CD14-positive monocyte (primary cell): ENCODE measurements at places on chromosomes 12 and 14. TPM values are rescaled to one million over a fixed set of nuclear protein-coding genes. Genes with fewer than 3 reads are reported as not detected.

GRCh38 chr14:67426161-67426560, 14.2 kb upstream of the PLEK2 start:
- H3K27me3 ChIP-seq: peaks cover 6% of the 10 kb centered on the region
- no peaks in the 10 kb centered on the region for H3K36me3 ChIP-seq
- DNase-seq: no peak

- no peaks in the 10 kb centered on the region for H3K36me3 ChIP-seq
- no peaks in the 10 kb centered on the region for H3K27me3 ChIP-seq
- no peak overlapping the region for H3K4me3 ChIP-seq
- H3K27ac ChIP-seq: no peak overlapping the region
Measured at GRCh38 chr14:36284971-36285595, 35.4 kb downstream of the MBIP start.

DNA sequence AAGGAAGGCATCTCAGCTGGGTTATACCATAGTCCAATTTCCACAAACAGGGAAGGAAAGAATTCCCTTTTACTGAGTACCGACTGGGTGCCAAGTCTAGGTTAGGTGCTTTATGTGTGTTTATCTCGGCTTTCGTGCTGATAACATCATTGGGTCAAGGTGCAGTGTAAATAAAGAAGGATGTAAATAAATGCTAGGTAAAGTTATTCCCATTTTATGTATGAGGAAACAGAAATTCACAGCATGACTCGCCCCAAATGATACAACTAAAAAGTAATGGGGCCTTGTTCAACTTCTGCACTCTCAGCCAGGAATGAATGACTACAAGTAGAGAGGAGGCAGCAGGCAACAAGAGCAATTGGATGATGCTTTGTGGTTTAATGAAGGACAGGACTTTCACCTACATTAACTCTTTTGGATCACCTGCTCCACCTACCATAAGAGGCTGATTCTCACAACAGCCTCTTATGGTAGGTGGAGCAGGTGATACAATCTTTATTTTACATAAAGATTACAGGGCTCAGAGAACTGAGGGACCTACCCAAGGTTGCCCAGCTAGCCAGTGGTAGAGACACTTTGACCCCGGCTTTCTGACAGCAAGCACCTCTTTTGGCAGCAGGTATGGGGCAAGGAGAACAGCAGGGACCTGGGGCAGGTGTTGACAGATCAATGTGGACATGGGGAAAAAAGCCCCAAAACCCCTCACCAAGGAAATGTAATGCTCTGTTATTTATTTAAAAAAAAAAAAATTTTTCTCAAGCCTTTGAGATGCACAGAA, 213.4 kb upstream of the NUDT4 start:
- no peak overlapping the region for H3K4me3 ChIP-seq
- no peaks in the 10 kb centered on the region for H3K27me3 ChIP-seq
- no peak for DNase-seq
- no peak overlapping the region for H3K27ac ChIP-seq
- H3K4me1 ChIP-seq: peaks cover 12% of the 10 kb centered on the region
- no peaks in the 10 kb centered on the region for H3K36me3 ChIP-seq

DNA sequence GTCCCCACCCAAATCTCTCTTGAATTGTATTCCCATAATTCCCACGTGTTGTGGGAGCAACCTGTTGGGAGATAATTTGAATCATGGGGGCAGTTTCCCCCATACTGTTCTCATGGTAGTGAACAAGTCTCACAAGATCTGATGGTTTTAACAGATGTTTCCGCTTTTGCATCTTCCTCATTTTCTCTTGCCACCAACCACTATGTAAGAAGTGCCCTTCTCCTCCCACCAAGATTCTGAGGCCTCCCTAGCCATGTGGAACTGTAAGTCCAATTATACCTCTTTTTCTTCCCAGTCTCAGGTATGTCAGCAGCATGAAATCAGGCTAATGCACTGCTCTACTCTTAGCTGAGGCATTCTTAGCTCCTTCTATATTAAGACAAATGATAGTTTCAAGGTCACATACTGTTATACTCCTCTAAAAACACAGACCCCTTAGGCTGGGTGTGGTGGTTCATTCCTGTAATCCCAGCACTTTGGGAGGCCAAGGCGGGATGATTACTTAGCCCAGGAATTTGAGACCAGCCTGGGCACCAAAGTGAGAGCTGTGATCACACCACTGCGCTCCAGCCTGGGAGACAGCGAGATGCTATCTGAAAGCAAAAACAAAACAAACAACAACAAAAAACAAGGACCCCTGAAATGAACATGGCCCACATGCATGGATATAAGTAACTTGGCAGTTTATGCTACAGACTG, 3.6 kb downstream of the SCAF11 start:
- H3K27ac ChIP-seq: peak overlapping the region; percentile 99
- no peaks in the 10 kb centered on the region for H3K27me3 ChIP-seq
- DNase-seq: peak; percentile 67
- H3K36me3 ChIP-seq: no peaks in the 10 kb centered on the region
- H3K4me1 ChIP-seq: peaks cover 67% of the 10 kb centered on the region

DNA sequence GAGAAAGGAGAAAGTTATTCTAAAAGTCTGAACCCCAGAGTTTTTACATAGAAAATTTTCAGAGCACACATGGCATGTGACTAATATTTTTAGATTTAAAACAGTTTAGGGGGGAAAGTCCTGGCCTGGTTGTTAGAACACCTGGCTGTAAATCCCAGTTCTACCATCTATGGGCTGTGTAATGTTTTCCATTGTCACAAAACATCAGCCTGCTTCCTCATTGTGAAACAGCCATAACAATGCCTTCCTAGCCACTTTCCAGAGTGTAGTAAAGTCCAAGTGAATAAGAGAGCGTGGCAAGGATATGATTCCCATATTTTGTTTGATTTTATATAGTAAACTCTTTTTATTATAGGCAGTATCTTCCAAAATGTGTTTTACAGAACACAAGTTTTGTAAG, 310.0 kb upstream of the DCN start:
- no peak overlapping the region for H3K27ac ChIP-seq
- H3K4me3 ChIP-seq: no peak overlapping the region
- H3K4me1 ChIP-seq: no peaks in the 10 kb centered on the region

- H3K27me3 ChIP-seq: no peaks in the 10 kb centered on the region
- H3K4me1 ChIP-seq: no peaks in the 10 kb centered on the region
- no peak for DNase-seq
- H3K36me3 ChIP-seq: no peaks in the 10 kb centered on the region
Measured at GRCh38 chr14:22088614-22089342, 415.2 kb upstream of the OR4E1 start.

GRCh38 chr14:68607867-68608573, 184.8 kb downstream of the ZFP36L1 start:
- peak; percentile 65 for DNase-seq
- peak overlapping the region; percentile 80 for H3K27ac ChIP-seq
- H3K27me3 ChIP-seq: no peaks in the 10 kb centered on the region
- H3K36me3 ChIP-seq: no peaks in the 10 kb centered on the region
- peak overlapping the region; percentile 38 for H3K4me3 ChIP-seq
- H3K4me1 ChIP-seq: peaks cover 47% of the 10 kb centered on the region

DNA sequence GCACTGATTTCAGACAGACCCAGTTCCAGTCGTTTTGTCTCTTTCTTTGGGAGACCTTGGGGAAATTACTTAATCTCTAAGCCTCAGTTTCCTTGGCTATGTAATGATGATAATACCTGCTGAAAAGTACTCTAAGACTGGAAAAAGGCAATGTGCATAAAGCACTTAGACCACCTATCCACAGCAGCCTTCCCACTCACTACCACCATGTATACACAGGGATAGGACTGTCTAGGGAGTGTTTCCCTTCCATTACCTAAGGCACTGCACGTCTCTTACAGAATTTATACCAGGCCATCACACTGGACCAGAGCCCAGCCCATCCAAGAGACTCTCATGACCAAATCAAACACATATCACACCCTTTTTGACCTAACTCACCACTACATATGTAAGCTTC, 6.3 kb downstream of the RPS29 start:
- DNase-seq: no peak
- H3K4me1 ChIP-seq: peaks cover 10% of the 10 kb centered on the region
- H3K4me3 ChIP-seq: no peak overlapping the region
- peaks cover 39% of the 10 kb centered on the region for H3K36me3 ChIP-seq

GRCh38 chr12:112870267-112870980, 36.3 kb upstream of the OAS1 start:
- peaks cover 10% of the 10 kb centered on the region for H3K4me1 ChIP-seq
- peak overlapping the region; percentile 20 for H3K4me3 ChIP-seq
- no peaks in the 10 kb centered on the region for H3K27me3 ChIP-seq
- H3K27ac ChIP-seq: no peak overlapping the region

- DNase-seq: no peak
- no peak overlapping the region for H3K27ac ChIP-seq
- H3K36me3 ChIP-seq: no peaks in the 10 kb centered on the region
- no peaks in the 10 kb centered on the region for H3K4me1 ChIP-seq
- no peaks in the 10 kb centered on the region for H3K27me3 ChIP-seq
Measured at GRCh38 chr12:80648881-80649280, 58.6 kb upstream of the MYF6 start.

GRCh38 chr14:58797010-58797429, 159.3 kb downstream of the DACT1 start:
- H3K4me1 ChIP-seq: peaks cover 15% of the 10 kb centered on the region
- no peak overlapping the region for H3K4me3 ChIP-seq
- DNase-seq: no peak
- no peaks in the 10 kb centered on the region for H3K27me3 ChIP-seq

- H3K4me3 ChIP-seq: no peak overlapping the region
- no peaks in the 10 kb centered on the region for H3K27me3 ChIP-seq
- DNase-seq: no peak
- no peak overlapping the region for H3K27ac ChIP-seq
Measured at GRCh38 chr12:1013618-1014489, 22.8 kb downstream of the ERC1 start.

The MMP17 gene
- 3.0 TPM for polyA plus RNA-seq

The SCNN1A gene
- 0.11 TPM for polyA plus RNA-seq

The LRTM2 gene
- not detected for polyA plus RNA-seq

The LRRK2 gene
- 47.9 TPM for polyA plus RNA-seq
